ENCODE measurements at places on chromosomes 12 and 14.

DNA sequence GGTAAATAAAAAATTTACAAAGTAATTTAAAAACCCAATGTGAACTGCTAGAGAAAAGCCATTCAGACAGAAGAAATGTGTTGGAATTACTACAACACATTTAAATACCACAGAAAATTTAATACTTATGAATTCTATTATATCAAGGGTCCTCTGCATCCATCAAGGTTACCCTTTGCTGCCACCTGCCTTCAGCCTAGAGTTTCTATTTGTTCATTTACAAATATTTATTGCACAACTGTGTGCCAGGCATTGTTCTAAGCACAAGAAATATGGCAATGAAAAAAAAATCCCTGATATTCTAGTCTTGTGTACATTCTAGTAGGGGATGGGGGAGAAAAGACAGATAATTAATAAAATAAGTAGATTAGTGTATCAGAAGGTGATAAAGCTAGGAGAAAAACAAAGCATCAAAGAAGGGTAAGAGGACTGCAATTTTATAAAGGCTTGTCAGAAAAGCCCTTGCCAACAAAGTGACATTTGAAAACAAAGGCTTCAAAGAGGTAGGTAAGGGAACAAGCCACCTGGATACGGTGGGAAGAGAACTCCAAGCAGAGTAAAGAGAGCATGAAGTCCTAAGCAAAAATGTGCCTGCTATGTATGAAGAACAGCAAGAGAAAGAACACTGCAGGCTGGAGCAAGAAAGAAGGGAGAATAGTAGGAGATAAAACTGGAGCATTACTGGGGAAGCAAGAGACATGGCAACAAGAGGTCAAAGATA is 59.1 kb upstream of the SLC6A13 start:
- DNase-seq, result no peak

DNA sequence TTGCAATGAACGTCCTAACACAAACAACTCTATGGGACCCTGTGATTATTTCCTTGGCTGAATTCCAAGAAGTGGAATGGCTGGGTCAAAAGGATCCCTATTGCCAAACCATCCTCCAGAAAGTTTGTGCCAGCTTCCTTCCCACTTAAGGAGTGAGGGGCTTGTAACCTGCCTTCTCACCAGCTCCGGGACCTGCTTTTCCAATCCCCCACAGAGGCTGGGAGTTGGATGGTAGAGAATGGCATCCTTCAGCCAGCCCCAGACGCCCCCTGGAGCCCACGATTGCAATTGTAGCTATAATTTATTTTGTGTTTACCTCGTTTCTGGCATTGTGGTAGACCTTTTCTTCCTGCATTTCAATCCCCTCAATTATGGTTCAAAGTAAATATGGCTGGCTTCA is 9.7 kb upstream of the ZDHHC22 start:
- no peak for DNase-seq

DNA sequence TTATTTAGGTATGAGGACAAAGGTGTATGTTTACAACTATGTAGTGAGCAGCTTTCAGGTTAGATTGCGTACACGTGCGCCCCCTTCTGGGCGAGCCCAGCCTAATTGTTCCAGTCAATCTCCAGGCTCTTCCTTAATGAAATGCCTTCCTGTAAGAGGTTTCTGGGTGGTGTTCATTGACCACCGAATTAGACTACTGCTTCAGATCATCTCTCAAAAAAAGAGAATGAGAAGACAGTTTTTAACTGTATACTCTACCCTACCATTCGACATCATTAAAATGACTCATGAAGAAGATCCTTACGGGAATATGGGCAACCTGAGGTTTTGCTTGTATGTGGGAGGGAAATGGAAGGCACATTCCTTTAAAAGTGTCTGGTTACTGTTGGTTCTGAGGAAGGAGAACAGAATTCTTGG is 2.1 kb downstream of the LUM start:
- DNase-seq, result no peak

- no peak for DNase-seq
Measured at GRCh38 chr14:92440345-92441003, 73.1 kb upstream of the RIN3 start.

DNA sequence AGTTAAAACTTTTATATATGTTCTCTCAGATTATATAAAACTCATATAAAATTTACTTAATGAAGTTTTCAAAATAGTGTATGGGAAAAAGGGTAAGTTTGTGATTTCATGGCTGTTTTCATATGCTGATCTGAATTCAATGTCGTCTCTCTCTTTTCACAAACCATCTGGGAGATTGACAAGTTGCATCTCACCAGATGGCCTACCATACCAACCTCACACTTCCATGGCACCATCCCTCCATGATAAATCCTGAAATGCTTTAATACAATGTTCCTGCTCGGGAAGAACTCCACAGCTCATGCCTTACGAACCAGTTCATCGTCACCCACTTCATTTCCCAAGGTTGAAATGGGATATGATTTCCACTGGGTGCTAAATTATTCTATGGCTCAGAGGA is 22.3 kb downstream of the PTPRO start:
- no peak for DNase-seq

- DNase-seq, result no peak
Measured at GRCh38 chr12:92938638-92939037, 9.5 kb upstream of the EEA1 start.

DNA sequence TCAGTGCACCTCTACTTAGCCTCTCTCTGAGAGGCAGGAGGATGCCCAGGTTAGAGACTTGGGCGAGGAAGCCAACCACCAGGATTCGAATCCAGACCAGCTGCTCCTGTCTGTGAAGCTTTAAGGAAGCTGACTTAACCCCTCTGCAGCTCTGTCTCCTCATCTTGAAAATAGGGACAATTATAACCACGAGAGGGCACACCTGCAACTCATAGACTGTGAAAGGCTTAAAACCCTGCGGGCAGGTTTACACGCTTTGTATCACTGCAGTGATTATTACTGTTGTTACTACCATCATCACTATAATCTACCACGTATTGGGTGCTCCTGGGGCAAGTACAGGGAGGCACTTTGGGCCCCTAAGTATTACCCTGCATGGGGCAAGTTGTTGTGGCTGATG is 379.8 kb downstream of the VRK1 start:
- no peak for DNase-seq

DNA sequence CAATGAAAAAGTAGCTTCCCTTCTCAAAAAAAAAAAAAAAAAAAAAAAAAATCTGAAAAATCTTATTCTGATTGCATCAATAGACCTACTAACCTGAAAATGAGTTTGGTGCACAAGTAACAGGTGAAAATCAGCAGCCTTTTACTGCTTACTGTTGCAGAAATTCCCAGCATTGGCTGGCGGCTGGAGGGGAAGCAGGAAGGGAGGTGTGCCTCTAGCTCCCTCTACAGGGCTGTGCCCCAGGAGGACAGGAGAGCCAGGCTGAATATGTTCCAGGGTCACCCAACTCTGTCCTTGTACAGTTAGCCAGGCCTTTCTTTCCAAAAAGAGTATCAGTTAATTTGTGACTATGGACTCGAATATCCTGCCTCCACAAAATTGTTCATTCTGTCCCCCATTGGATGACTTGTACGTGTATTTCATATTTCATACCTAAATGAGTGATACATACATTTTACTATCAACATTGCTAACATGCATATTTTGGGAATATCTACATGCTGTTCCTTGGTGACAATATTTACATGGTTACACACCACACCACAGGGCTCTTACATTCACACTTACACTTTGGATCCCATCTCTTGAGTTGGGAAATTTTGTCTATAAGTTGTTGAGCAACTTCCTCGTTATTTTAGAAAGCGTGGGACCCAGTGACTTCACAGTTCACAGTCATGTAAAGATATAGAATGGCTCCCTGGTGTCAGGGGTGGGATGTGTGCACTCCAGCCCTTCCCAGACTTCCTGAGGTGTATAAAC is 124.8 kb downstream of the SAMD4A start:
- DNase-seq, result peak; percentile 23

- no peak for DNase-seq
Measured at GRCh38 chr14:75295061-75295461, 16.4 kb downstream of the FOS start.

DNA sequence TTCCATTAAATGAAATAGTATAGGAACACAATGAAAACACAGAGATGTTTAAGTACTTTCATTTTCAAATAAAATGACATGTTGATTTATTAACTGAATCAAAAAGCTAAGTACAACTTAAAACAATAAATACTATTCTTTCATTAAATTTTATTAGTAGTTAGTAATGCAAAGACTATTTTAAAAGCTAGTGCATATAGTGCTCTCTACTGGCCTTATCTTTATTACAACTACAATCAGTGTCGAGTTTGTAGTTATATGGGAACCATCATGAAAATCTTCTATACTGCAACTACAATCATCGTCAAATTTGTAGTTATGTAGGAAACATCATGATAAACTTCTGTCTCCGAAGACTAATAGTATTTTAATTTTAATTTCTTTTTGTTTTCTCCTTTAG is 8.9 kb upstream of the LIN7A start:
- no peak for DNase-seq

GRCh38 chr12:89674326-89674942 is 34.2 kb downstream of the ATP2B1 start:
- DNase-seq, result no peak

GRCh38 chr14:96224480-96225096 is 19.9 kb downstream of the BDKRB2 start:
- no peak for DNase-seq

DNA sequence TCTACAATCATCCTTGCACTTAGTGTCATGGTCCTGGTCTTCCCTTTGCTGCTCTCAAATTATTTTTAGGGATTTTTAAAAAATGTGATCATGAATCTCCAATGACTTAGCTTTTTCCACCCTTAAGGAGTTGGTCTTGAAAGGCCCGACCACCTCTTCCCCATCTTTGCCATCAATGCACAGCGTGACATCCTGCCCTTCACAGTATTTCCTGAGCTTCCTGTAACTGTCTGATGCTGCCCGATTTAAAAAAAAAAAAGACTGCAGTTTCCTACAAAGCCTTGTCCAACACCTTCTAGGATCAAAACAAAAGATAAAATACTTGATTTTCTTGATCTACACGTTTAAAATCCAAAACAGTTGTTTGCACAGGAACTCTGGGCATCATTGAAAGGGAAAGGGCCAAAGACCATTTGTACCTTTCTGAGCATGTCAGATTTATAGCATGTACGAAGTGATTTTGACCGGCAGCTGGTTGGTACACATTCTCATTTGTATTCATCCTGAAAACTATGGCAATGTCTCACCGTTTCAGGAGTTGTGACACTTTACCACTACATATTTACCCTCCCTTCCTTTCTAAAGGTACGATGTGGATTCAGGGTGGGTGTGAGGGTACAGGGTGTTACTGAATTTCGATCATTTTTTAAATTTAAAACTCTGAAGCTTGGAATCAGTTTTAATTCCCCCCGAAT is 7.4 kb upstream of the ELK3 start:
- no peak for DNase-seq

Data from stimulated activated CD8-positive, alpha-beta memory T cell treated with anti-CD3 and anti-CD28 coated beads, Interleukin-2, amount 100 ng/mL, for 1 hour (primary cell).